Pancreas (tissue), 10 donors: ENCODE measurements at places on chromosomes 3 and 15. TPM values are rescaled to one million over a fixed set of nuclear protein-coding genes. Genes with fewer than 3 reads are reported as not detected.

DNA sequence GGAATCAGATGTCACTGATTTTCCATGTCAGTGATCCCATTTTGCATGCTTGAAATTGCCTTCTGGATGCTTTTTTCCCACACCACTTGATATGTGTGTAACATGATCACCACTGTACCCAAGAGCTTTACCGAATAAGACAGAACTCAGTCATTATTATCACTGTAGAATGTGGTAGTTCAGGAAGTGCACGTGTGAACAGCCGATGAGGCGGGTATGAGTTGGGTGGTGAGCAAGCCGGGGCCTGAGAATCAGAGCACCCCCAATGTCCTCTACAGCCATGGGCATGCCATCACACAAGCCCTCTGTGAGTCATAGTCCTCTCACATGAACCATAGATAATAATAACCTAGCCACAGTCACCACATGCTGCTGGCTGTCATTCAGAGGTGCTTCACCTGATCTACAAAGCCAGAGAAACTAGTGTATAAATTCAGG, 470.8 kb downstream of the SOX2 start:
- no peak for DNase-seq

GRCh38 chr3:50442945-50443579, 60.4 kb downstream of the CACNA2D2 start:
- DNase-seq: no peak

- no peak for DNase-seq
Observed at GRCh38 chr15:68173119-68173518, 32.0 kb downstream of the CALML4 start.

- DNase-seq: no peak
Observed at GRCh38 chr15:46146002-46146401, 511.2 kb downstream of the SQOR start.

GRCh38 chr15:57640930-57641682, 49.4 kb downstream of the MYZAP start:
- DNase-seq: no peak

DNA sequence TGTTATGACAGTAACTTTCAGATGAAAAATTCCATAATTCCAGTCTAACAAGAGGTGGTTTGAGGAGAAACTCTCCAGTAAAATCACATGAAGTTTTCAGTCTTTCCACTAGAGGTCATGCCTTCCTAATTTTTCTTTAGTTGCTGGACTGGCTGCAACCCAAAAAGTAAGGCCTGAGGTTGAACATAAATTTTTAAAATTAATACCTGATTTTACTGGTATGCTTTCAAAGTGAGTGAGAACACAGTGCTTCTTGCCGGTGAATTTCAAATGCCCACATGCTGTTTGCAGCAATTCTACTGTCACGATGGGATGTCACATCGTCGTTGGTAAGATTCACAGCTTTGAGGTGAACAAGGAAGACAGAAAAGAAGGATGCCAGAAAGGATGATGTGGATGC, 89.0 kb upstream of the FGF12 start:
- DNase-seq: no peak

DNA sequence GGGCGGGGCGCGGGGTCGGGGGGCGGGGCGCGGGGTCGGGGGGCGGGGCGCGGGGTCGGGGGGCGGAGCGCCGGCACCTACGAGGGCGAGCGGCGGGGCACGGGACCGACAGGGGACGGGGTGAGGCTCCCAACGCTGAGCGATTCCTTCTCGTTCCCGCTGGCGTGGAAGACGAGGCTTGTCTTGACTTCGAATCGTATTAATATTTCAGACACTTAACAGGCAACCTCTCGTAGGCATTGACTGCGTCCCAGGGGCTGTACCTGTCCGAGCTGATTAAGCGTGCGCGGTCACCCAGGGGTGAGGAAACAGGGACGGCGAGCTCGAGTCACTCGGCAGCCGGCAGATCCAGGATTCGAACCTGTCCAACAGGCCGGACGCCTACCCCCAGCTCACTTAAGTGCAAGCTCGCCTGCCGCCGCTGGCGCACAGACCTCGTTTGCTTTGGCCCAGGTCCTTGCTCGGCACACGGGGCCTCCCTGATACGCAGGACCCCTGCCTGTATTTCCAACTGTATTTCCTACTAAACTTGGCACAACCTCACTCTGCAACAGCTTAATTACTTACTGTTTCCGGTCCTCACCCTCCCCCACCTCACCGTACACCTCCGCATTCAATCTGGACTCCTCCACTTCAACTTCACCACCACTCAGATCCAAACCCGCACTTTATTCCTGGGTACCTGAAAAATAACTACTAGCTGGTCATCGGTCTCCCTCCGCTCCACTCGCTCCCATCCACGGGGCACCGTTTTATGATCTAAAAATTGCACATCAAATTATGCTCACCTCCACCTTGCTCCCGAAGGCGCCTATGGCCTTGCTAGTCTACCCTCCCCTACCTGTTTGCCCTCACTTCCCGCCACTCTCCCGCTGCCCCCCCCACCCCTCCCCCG, 722 bp upstream of the ZXDC start:
- DNase-seq: peak; percentile 78

DNA sequence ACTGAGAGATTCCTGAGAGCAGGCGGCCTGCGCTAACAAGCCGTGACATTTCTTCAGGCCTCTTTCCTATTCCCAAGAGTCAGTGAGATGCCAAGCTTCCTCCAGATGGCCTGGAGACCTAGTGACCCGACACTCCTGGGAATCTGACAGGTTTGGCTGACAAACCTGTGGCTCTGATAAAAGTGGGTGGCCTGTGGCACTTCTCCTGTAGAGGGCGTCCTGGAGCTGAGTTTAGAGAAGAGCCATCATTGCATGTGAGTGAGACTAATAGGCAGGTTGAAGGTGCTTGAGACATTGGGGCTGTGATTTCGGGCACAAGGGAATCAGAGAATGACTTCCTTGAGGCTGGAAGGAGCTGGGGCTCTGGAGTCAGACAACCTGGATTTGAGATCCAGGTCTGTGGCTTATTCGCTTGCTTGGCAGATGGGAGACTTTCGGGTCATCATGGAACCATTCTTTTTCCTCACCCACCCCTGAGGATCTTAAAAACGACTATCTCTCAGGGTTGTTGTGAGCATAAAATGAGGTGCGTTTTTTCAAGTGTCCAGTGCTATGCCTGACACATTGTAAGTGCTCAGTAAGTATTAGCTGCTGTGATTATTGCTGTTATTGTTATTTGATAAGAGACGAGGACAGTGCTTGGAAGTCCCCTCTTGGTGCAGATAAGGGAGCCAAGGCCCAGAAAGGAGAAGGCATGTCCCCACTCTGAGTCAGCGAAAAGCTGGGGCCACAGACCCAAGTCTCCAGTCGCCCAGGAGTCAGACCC, 77.2 kb downstream of the SCN10A start:
- peak; percentile 37 for DNase-seq

- no peak for DNase-seq
Observed at GRCh38 chr15:43527016-43527801, 9.8 kb downstream of the MAP1A start.

DNA sequence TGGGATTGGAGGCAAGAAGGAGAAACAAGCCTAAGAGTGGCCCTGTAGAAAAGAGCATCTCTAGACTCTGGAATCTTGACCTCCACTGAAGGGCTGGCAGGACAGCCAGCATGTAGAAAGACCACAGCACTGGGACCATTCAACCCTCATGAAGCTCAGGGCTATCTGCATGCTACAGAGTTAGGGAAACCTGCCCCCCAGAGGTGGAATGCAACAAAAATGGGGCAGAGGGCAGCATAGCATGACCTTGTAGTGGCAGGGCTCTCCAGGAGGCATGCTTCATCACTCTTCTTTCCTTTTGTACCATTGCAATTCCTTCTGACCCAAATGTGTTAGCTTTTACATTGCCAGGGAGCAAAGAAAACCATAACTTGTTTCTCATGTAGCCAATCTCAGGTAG, 445.4 kb downstream of the EPHB1 start:
- DNase-seq: no peak

DNA sequence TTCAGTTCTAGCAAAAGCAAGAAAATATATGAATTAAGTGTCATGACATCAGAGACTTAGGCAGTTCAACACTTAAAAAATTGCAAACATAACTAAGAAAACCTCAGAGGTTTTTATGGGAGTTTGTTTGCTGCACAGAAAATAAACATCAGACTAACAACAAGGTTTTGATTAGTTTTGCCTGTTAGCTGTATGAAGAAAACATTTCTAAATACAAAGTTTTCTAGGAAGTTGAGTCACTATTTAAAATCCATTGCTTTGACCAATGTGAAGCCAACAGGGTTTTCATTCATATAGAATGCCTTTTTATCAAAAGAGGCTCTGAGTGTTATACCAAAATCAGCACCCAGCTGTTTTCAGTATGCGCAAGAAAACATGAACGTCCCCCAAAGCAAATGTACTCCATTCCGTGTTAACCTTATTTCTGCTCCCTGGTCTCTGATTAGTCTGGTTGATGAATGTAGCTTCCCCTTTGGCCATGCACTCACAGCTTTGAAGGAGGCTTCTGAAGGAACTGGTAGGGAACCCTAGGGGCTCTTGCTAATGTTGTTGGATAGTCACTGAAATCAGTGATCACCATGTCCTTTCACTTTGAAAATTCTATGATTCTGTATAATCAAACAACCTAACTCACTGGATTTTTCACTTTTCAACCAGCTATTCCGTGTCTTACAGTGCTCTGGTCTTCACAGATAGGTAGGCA, 89.6 kb upstream of the TSEN2 start:
- DNase-seq: no peak

DNA sequence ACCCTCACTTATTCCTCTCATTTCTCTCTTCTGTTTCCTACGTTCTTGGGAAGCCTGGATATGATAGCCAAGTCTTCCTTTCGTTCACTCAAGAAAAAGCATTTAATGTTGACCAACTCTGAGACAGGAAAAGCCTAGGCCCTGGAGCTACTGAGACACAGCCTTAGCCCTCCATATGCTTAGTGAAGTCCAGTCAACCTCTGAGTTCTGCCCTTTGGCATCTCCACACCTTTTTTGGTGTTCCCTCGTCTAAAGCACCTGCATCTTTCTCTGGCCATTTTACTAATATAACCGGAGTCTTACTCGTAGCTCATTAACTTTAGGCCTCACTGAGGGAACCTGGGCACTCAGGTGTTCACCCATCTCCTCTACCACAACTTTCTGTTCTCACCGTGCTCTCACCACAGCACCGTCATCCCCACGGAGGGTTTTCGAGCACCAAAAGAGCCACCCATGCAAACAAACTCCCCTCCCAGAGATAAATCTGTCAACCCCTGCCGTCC, 632 bp downstream of the MTHFS start:
- DNase-seq: no peak

GRCh38 chr3:73046195-73046594, 15.3 kb upstream of the EBLN2 start:
- DNase-seq: no peak

GRCh38 chr15:59360305-59360704, 12.4 kb downstream of the MYO1E start:
- DNase-seq: no peak

DNA sequence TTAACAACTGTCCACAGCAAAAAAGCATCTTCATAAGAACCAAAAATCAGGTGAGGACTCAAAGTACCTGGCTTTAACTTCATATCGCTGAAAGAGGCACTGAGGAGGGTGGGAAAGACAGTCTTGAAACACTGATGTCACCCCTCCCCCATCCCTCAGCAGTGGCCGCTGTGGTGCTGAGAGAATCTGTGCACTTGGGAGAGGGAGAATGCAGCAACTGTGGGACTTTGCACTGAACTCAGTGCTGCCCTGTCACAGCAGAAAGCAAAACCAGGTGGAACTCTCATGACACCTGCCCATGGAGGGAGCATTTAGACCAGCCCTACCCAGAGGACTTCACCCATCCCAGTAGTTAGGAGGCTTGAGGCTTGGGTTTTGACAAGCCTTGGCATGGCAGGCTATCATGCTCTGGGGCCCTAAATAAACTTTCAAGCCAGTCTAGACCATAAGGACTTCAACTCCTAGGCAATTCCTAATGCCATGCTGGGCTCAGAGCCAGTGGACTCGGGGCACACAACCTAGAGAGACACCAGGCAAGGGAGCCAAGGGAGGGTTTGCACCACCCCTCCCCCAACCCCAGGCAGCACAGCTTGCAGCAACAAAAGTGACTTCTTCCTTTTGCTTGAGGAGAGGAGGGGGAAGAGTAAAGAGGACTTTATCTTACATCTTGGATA, 6.1 kb upstream of the ZSCAN2 start:
- DNase-seq: no peak

DNA sequence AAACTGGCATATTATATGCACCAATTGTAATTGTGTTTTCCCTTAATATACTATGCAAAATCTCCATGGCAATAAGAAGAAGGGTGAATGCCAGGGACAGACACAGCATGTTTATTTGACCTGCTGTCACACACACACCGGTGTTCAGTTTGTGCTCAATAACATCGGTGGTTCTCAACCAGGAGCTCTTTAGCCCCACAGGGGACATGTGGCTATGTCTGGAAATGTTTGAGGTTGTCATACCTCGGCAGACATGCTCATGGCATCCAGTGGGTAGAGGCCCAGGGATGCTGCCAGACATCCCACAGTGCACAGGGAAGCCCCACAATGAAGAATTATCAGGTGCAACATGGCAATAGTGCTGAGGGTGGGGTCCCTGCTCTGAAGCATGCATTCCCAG, 38.2 kb downstream of the GLB1 start:
- no peak for DNase-seq

- DNase-seq: no peak
Observed at GRCh38 chr3:142224482-142225072, 808 bp downstream of the GK5 start.

- no peak for DNase-seq
Observed at GRCh38 chr15:54839379-54839778, 357.4 kb downstream of the RSL24D1 start.

DNA sequence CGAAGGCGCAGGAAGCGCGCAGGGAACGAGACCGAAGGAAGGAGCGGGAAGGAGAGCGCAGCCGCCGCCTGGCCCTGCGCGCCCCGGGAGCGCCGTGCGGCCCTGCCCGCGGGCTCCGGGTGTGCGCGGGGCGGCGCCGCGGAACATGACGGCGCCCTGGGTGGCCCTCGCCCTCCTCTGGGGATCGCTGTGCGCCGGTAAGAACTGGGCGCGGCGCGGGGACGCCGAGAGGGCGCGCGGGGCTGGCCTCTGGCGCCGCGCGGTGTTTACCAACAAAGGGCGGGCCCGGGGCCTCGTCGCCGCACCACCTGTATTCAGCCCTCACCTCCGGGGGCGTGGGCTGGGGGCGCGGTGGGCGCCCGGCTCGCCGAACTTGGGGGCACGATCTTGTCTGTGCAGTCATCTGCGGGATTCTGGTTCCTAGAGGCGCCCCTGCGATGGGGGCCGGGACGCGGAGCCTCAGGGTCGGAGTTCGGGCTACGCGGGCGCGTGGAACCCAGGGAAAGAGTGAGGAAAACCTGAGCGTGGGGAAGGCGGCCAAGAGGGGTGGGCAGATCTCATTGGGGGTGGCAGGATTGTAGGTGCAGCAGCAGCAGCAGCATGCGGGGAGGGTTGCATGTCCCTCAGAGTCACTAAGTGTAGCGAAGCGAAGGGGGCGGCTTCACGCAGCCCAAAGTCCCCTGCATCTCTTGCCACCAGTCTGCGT, 641 bp downstream of the ACVR2B start:
- peak; percentile 55 for DNase-seq

The RARB gene
- total RNA-seq: 0.95 TPM

The PARP14 gene
- 14.6 TPM for total RNA-seq

The MUSTN1 gene
- not detected for total RNA-seq

The TGM4 gene
- not detected for total RNA-seq

The TEX55 gene
- total RNA-seq: not detected
